ENCODE measurements at places on chromosomes 1 and 21.

DNA sequence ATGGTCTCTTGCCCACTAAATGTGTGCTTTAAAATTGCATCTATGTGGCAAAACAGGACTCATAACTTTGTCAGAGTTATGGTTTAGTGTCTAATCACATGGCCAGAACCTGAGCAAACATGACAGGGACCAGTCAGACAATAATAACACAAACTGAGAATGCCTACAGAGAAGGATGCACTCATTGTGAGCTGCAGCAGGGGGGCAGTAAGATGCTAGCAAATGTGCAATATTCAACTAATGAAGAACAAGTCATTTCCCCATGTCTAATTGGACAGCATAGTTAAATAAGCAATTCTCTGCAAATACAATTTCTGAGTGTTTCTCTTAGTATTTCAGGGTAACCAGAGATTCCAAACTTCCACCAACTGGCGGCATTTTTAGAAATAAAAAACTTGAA lies 30.8 kb downstream of the SPAG17 start:
- DNase-seq: no peak

DNA sequence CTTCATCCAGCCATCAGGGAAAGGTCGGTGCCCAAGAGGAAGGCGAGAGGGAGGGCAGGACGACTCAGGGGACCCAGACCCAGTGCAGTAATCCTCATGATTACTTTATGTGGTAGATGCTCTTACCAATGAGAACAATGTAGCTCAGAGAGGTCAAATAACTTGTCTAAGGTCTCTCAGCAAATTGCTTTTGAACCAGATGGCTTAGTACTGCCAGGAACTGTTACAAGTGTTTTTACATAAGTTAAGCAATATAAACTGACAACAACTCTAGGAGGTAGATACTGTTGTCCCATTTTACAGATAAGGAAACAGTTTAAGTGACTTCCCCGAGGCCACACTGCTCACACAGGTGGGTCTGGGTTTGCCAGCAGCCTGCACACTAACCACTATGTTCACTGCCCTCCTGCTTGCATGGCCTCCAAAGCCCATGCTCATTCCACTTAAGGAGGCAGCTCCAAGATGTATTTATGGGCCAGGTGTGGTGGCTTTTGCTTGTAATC lies 111.7 kb downstream of the LACTBL1 start:
- DNase-seq: no peak

- no peak for DNase-seq
Measured at GRCh38 chr1:212379366-212379765, 35.3 kb downstream of the PACC1 start.

GRCh38 chr1:190320952-190321351 lies 156.7 kb downstream of the BRINP3 start:
- no peak for DNase-seq

DNA sequence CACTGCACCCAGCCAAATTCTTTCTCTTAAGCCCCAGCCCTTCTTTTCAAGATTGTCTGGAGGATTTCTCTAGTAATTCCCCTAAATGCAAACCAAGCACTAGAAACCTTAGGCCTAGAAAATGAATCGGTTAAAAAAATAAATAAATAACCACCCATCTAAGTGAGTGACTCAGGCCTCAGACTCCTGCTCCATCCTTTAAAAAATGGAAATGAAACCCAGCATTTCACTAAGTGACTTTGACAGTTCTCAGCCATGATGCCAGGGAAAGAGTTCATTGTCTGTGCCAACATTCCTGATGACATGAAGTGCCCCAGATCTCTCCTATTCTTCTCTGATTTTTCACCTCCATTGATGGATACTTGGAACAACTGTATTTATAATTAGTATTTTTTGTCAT lies 415.2 kb upstream of the DAB1 start:
- DNase-seq: no peak

DNA sequence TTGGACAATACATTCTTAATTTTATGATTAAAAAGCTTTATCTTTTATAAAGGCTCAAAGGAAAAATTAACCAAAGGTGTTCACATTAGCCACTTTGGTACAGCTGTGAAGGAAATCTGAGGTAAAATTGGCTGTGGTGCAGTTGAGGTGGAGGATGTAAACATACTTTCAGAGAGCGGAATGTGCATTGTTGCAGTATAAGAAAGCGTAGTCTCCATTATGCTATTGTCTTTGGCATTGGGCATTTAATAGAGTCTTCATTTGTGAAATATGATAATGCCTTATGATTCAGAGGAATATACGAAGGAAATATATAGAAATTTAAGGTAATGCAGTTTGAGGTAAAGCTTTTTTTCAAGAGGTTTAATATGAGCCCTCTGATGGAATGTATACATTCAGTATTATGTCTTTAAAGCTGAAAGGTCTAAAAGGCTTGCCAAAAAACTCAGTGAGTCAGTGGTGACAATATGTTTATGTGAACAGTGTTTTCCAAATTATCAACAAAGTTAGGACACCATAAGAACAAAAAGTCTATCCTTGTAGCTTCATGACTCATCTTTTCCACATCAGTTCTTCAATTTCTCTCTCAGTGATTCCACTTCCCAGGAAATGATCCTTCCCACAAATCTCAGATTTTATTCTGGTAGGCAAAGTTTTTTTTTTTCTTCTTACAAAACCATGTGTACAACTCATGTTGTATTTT lies 26.9 kb upstream of the DDR2 start:
- DNase-seq: no peak

- no peak for DNase-seq
Measured at GRCh38 chr21:44566403-44566802, 7.1 kb upstream of the KRTAP10-4 start.

DNA sequence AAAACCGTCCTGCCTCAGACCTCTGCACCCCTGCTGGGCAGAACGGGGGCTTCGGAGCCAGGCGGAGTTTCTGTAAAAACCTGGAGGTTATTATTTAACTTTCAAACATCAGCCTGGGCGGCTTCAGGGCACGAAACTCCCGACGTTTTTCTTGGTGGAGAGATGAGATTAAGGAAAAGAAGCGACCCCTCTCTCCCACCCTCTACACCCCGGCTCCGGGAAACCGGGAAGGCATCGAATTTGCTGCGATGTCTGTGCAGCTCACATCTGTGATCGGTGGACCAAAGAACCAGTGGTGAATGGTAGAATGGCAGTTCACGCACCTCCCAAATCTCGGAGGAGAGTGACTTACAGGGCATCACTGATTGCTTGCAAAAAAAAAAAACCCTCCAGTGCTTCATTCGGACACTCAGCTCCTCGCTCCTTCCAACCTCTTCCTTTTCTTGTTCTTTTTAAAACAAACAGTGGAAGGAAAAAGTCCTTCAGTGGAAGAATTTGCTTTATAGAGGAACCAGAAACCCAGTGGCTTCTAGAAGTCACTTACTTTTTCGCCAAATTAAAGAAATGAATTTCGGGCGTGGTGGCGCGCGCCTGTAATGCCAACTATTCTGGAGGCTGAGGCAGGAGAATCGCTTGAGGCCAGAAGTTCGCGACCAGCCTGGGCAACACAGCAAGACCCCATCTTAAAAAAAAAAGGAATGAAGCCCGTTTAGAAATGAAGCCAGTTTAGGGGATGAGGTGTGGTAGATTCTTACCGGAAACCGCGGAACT lies 884 bp downstream of the PHACTR4 start:
- DNase-seq: peak; percentile 4

- no peak for DNase-seq
Measured at GRCh38 chr1:65872301-65872700, 79.6 kb downstream of the PDE4B start.

DNA sequence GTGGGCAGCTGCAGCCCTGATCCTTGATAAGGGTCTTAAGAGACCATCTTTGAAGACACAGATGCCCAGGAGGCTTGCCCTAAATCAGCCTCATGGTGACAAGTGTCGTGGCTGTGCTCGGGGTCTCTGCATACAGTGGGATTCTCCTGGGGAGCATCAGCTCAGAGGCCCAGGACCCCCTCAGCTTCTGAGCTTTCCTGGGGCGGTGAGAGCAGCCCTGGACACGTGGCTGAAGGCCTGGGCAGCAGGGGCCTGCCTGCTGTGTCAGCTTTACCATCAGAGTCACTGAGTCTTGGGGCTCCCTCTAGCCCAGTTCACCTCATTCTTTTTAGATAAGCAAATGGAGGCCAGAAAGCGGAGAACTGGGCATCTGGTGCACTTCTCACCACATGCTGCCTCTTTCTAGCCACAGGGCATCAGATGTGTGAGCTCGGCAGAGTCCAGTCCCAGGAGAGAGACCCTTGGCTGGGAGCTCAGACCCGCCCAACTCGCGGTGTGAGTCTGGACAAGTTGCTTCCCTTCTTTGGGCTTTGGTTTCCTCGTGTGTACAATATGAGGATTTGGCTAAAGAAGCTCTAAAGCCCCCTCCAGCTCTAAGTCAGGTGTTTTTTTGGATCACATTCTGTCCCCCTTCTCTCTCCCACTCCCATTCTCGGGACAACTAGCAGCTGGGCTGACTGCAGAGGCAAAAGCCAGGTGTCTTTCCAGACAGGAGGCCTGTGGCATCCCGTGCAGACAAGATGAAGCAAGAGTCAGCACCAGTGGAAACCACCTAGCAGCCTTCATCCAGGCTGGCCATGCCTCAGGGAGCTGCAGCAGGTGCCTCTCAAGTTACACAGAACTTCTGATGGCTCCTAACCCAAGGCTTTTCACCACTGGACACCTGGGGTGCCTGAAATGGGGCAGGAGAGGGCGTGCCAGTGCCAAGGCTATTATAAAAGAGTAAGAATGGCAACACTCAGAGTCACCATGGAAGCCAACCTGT lies 119.1 kb downstream of the KCNN3 start:
- no peak for DNase-seq

GRCh38 chr21:45091550-45092322 lies 17.4 kb downstream of the ADARB1 start:
- DNase-seq: no peak

- no peak for DNase-seq
Measured at GRCh38 chr1:17687145-17687544, 68.0 kb upstream of the ACTL8 start.

- DNase-seq: no peak
Measured at GRCh38 chr1:164557270-164557669, 1.7 kb upstream of the PBX1 start.

DNA sequence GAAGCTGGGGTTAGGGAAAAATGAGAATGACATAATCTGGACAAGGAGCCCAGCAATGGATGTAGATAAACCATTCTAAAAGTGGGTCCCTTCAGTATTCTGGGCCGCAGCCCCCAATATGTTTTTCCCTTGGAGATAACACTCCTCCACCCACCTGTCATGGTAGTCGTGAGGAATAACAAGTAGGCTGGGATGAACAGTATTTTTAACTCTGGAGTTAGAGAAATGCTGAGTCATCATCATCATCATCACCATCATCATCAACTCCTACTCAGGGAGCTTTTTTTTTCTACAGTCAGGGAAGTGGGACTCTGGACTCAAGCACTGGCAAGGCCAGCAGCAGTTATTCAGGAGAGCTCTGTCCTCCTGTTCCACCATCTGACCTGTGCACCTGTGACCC lies 12.8 kb downstream of the CADM3 start:
- DNase-seq: no peak

DNA sequence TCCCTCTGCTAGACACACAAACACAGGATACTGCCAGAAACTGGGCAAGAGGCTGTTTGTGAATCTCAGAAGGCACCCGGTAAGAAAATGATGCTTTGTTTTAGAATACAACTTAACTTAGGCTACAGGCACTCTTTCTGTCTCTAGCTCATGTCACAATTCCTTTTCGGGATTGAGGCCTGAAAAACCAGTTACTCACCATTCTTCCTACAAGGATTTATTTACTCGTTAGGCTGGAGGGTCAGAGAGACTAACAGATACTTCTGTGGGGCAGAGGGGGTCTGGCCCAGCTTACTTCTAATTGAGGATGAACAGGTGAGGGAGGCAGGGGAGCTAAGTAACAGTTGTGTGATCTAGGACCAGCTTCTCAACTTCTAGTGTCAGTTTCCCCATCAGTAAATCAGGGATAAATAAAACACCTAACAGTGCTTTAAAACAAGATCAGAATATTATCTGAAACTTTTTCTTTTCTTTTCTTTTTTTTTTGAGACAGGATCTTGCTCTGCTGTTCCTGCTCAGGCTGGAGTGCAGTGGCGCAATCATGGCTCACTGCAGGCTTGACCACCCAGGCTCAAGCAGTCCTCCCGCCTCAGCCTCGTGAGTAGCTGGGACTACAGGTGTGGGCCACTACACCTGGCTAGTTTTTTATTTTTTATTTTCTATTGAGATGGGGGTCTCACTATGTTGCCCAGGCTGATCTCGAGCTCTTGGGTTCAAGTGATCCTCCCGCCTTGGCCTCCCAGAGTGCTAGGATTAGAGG lies 31.9 kb downstream of the NFYC start:
- no peak for DNase-seq

- DNase-seq: no peak
Measured at GRCh38 chr1:67313934-67314671, 6.4 kb downstream of the IL12RB2 start.

GRCh38 chr1:107277022-107277421 lies 136.2 kb downstream of the NTNG1 start:
- DNase-seq: no peak

DNA sequence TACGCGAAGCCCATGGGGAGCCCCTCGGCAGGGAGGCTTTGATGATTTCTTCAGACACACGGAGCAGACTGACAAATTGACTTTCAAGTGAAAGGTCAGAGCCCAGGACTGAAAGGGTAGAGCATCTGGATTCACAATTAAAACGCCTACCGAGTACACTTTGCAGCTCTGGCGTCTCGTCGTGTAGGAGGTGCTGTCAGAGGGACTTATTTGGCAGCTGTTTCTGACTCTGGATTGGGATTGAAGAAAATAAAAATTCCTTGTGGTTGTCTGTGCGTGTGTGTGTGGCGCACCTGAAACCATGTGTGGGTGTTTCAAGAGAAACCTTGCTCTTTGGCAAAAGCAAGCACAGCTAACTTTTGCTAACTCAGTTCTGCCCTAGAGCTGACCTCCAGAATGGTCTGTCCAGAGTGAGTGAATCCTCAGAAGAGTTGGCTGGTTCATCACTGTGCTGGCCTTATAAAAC lies 348.7 kb downstream of the HLX start:
- DNase-seq: no peak

GRCh38 chr1:31627301-31627929 lies 9.9 kb downstream of the HCRTR1 start:
- no peak for DNase-seq

GRCh38 chr1:86938450-86938849 lies 24.0 kb downstream of the HS2ST1 start:
- no peak for DNase-seq

DNA sequence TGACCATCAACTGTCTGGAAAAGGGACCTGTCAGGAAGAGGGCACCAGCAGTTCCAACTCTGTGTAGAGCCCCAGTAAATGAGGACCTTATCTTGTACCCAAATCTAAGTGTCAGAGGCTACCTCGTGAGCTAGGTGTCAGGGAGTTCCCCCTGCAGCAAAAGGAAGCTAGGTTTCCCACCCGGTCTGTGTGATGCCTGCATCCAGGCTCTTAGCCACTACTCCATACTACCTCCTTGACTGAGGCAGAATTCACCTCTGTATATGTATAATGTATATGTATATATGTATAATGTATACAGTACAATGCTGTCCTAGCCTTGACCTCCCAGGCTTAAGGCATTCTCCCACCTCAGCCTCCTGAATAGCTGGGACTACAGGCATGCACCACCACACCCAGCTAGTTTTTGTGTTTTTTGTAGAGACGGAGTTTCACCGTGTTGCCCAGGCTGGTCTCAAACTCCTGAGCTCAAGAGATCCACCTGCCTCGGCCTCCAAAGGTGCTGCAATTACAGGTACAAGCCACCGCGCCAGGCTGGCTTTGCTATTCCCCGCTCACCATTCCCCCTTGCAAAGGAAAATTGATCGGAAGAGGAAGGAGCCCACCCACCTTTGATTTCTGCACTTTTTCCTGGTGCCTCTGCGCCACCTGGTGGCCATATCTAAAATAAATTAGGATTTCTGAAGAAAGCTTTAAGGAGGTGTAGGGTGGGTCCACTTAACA lies 15.7 kb upstream of the LUZP1 start:
- DNase-seq: no peak

- peak; percentile 9 for DNase-seq
Measured at GRCh38 chr1:214451596-214451995, 99.8 kb downstream of the PTPN14 start.
